Hematopoietic multipotent progenitor cell (in vitro differentiated cells): ENCODE measurements at places on chromosomes 12 and 14.

DNA sequence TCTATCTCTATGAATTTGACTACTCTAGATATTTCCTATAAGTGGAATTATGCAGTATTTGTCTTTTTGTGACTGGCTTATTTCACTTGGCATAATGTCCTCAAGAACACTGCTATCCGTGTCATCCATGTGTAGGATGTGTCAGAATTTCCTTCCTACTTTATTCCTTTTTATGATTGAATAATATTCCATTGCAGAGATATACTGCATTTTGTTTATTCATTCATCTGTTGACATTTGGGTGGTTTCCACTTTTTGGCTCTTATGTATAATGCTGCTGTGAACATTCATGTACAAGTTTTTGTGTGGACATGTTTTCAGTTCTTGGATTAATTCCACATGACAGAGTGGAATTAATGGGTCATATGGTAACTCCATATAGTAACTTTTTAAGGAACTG, 45.7 kb upstream of the ATP2A2 start:
- DNase-seq, result no peak

- no peak for DNase-seq
These were observed 280.3 kb downstream of the KSR2 start for GRCh38 chr12:117688446-117688845.

- DNase-seq, result no peak
These were observed 2.0 kb downstream of the SLC7A8 start for GRCh38 chr14:23181453-23181852.

- no peak for DNase-seq
These were observed 104.1 kb downstream of the MYRFL start for GRCh38 chr12:69929125-69929524.

- DNase-seq, result no peak
These were observed 33.2 kb upstream of the VPS37B start for GRCh38 chr12:122929148-122929538.

DNA sequence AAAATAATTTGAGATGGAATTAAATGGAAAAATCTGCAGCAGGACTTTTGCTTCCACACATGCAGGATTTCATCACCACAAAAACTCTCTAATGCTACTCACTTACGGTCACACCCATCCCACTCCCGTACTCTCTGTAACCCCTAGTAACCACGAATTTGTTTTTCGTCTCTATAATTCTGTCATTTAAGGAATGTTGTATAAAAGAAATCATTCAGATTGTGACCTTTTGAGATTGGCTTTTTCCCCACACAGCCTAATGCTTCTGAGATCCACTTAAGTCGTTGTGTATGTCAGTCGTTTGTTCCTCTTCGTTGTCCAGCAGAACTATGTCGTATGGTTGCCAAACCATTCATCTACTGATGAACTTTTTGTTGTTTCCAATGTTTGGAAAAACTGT, 19.8 kb upstream of the PZP start:
- no peak for DNase-seq

DNA sequence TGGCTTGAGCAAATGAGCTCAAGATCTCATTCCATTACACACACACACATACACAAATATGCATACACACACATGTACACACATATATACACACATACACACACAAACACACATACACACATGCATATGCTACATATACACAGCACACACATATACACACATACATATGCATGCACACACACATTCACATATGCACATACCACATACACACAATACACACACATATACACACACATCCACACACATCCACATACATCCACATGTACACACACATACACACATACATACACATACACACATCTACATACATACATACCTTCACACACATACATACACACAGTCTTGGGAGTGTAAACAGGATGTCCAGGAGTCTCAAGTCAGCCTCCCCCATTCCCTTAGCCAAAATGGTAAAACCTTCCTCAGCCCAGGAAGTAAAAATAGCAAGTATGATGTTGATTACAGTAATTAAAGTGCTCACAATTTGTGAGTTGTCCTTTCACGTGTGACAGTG, 12.8 kb downstream of the HHIPL1 start:
- DNase-seq, result no peak

GRCh38 chr14:34172550-34173368, 221.9 kb upstream of the EGLN3 start:
- DNase-seq, result no peak

- no peak for DNase-seq
These were observed 51.3 kb downstream of the MON2 start for GRCh38 chr12:62517887-62518286.

DNA sequence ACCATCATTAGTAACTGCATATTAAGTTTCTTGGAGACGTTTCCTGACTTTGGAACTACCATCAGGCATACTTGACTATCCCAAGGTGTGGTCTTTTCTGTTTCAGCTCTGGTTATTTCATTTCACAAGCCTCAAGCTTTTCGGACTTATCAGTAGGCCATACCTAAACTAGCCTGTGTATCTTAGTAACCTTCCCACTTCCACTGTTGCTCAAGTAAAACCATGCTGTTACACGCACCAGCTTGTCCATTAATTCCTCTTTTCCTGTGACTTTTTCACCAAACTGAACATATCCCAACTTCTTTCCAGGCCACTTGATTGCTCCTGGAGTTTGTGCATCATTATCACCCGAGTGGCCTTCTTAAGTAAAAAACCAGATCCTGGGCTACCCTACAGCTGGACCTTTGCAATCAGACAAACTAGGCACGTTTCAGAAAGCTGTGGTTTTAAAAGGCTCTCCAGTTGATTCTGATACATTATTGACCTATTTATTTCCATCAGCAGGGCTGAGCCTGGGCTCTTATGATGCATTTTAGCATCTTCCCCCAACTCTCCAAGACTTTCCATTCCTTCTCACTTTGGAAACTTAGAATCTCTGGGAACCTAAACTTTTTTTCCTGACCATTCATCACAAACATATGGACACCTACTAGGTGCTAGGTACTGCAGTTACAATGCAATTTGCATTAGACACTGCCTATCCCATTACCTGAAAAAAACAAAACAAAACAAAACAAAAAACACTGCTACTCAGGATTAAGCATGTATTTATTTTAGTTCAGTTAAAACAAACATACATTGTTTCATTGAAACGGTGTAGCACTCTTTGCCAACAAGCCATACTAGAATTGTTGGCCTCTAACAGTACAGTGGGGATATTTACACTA, 14.9 kb downstream of the SLC38A2 start:
- DNase-seq, result peak; percentile 25

- no peak for DNase-seq
These were observed at the start of gene KRT7 for GRCh38 chr12:52232674-52233461. TSS of gene KRT7 (plus strand) at chr12:52233243. CDS start at chr12:52233297, 54 bp downstream.
